ENCODE measurements at places on chromosomes 2 and 18. TPM values are rescaled to one million over a fixed set of nuclear protein-coding genes. Genes with fewer than 3 reads are reported as not detected.

Gene SOCS6
- total RNA-seq: 1.1 TPM

Gene C1D
- total RNA-seq: 33.8 TPM

Gene RFX8
- 0.11 TPM for total RNA-seq

Gene GATA6
- total RNA-seq: not detected
